ENCODE measurements at places on chromosomes 7 and 10.

DNA sequence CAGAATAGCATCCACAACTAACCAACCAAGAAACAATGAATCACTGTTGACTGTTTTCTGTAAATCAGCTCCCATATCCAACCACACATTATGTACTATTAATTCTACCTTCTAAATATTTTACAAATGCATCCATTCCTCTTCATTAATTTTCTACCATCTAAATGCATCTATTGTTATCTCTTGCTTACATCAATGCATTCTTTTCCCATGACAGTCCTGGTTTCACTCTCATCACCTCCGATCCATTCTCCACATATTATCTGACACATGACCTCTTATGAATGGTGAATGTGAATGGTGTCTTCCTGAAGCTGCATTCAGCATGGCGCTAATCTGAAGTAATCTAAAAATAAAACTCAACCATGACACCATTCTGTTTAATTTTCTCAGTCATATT lies 153.8 kb upstream of the CALCR start:
- DNase-seq, result no peak

DNA sequence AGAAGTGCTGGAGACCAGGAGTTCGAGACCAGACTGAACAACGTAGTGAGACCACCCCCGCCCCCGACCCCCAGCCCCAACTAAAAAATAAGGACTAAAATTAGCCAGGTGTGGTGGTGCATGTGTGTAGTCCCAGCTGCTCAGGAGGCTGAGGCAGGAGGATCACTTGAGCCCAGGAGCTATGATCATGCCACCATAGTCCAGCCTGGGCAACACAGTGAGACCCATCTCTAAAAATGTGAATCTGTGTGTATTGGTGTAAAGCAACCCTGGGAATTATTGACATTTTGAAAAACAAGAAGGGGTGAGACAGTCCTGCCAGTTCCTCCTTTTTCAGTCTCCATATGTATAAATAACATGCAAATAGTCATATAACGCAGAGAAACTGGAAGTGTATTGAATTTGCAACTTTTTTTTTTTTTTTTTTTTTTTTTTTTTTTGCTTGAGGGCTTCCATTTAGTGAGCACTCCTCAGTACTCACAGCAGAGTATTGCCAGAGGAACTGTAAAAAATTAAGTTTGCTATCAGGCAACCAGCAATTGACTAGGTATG lies 3.4 kb upstream of the ITGB1 start:
- DNase-seq, result no peak

DNA sequence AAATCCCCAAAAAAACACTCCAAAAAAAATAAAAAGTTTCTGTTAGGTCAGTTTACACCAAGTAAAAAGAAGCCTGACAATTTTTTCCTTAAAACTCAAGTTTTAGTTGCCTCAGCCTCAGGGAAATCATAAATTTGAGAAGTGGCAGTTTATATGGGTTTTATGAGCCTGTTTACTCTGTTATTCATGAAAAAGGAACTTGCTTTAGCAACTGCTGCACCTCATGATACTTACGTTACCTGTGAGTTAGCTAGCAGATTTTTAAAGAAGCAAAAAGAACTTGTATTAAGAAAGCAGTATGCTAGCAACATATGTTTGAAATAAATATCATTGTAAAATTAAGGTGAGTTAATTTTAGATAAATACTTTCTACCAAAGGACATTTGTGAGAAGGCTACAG lies 1264.5 kb upstream of the PHF14 start:
- DNase-seq, result no peak

- DNase-seq, result no peak
Measured at GRCh38 chr7:73773700-73774517, 3.8 kb upstream of the CLDN3 start.

All from activated CD4-positive, alpha-beta T cell treated with anti-CD3 and anti-CD28 coated beads for 24 hours (primary cell).